ENCODE measurements at places on chromosomes 5 and 9. TPM values are rescaled to one million over a fixed set of nuclear protein-coding genes. Genes with fewer than 3 reads are reported as not detected.

- H3K4me3 ChIP-seq = no peak overlapping the region
- H3K27me3 ChIP-seq = no peaks in the 10 kb centered on the region
- DNase-seq = no peak
Measured at GRCh38 chr9:87592554-87593358, 95.1 kb downstream of the DAPK1 start.

- no peak for DNase-seq
- H3K27ac ChIP-seq = no peak overlapping the region
- peaks cover 17% of the 10 kb centered on the region for H3K27me3 ChIP-seq
- H3K4me3 ChIP-seq = no peak overlapping the region
- H3K4me1 ChIP-seq = peaks cover 8% of the 10 kb centered on the region
- H3K36me3 ChIP-seq = no peaks in the 10 kb centered on the region
Measured at GRCh38 chr5:76956033-76956432, 3.2 kb downstream of the CRHBP start.

GRCh38 chr5:1037671-1038416 is 29.2 kb downstream of the NKD2 start:
- H3K36me3 ChIP-seq = no peaks in the 10 kb centered on the region
- no peaks in the 10 kb centered on the region for H3K4me1 ChIP-seq
- no peak overlapping the region for H3K27ac ChIP-seq
- H3K27me3 ChIP-seq = no peaks in the 10 kb centered on the region

DNA sequence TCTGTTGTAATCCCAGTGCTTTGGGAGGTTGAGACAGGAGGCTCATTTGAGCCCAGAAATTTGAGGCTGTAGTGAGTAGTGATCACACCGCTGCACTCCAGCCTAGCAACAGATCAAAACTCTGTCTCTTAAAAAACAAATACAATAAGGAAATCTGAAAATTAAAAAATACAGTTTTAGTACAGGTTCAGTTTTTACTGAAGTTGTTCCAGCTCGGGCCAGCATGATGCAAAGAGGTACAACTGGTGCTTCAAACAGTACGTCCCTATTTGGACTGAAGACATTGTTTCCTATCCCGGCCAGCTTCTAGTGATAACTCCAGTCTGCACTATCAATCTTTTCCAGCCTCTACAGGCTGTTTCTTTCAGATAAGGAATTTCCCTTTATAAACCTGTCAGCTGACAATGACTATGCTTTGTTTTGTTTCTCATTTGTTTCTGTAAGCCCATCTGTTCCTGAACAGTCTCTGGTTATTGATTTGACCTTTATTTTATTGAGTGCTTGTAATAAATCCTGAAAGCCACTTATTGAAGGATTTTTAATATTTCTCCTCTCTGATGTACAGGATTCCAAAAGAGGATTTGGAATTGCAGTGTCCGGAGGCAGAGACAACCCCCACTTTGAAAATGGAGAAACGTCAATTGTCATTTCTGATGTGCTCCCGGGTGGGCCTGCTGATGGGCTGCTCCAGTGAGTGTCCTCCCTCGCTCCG is 41.9 kb downstream of the TJP2 start:
- H3K27ac ChIP-seq = no peak overlapping the region
- no peaks in the 10 kb centered on the region for H3K27me3 ChIP-seq
- H3K4me1 ChIP-seq = no peaks in the 10 kb centered on the region
- no peak overlapping the region for H3K4me3 ChIP-seq
- DNase-seq = no peak
- no peaks in the 10 kb centered on the region for H3K36me3 ChIP-seq

DNA sequence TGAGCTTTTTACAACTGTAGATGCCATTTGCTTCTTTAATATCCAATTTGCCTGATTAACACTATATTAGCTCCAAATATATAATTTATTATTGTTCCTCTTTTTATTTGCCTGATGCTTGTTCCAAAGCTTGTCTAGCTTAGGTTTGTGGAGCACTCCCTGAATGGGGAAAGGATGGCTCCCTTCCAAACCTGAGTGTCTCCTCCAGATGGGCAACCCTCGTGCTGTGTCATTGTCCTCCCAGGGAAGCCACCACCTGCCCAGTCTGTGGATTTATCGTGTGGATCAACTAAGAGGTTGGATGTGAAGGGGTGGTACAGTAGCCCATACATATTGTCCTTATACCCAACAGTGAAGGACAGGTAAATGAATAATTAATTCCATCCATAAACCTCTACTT is 404.9 kb downstream of the CDK5RAP2 start:
- H3K4me3 ChIP-seq = no peak overlapping the region
- no peak for DNase-seq
- no peaks in the 10 kb centered on the region for H3K36me3 ChIP-seq

PCDHB12 gene
- not detected for total RNA-seq

DNA sequence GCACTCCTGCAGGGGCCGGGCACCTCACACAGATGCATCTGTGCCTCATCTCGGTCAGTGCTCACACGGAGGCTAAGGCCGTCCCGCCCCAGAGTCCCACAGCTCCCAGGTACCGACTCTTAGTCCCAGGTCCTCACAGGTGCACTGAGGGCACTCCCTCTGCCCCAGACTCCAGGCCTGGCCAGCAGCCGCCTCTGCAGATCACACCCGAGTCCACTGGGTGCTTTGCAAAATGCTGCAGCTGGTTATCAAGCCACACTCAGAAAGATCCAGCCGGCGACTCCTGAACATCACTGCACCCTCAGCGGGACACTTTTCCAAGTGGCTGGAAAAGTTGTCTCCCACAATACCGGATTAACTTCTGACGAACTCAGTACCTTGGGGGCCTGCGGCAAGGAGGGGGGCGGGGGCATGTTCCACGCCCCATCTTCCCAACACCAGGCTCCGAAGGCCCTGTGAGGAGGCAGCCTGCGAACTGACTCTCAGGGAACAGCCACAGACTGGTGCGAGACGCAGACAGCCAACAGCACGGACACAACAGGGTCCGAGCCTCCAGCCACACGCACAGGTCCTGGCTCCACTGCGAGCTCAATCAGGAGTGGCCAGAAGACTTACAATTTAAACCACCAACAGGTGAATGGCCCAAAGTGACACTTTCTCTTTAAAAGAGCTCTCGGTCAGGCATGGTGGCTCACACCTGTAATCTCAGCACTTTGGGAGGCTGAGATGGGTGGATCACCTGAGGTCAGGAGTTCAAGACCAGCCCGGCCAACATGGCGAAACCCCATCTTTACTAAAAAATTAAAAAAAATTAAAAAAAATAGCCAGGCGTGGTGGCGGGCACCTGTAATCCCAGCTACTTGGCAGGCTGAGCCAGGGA is 4.0 kb downstream of the BRD3 start:
- no peak for DNase-seq
- H3K4me3 ChIP-seq = no peak overlapping the region
- H3K27me3 ChIP-seq = no peaks in the 10 kb centered on the region
- no peak overlapping the region for H3K27ac ChIP-seq
- no peaks in the 10 kb centered on the region for H3K36me3 ChIP-seq
